ENCODE measurements at places on chromosomes 2 and 18.

DNA sequence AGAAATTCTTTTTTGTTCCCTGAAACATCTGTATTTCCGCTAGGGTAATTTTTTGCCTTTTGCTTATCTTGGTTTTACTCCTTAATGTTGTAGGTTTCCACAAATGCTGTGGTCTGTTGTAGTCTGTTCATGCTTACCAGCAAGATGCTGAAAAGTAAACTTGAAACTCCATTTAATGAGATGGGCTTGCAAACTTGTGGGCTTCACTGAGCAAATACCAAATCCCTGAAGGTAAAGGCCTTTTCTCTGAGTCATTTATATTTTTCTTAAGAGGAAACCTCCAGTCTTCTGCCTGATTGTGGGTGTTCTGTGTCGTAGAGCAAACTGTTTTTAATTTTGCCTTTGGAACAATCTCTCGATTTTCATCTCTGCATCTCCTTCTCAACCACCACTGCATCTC, 9.3 kb downstream of the SP140 start:
- no peak for DNase-seq

GRCh38 chr2:41878716-41879234, 169.0 kb upstream of the PKDCC start:
- DNase-seq, result no peak

DNA sequence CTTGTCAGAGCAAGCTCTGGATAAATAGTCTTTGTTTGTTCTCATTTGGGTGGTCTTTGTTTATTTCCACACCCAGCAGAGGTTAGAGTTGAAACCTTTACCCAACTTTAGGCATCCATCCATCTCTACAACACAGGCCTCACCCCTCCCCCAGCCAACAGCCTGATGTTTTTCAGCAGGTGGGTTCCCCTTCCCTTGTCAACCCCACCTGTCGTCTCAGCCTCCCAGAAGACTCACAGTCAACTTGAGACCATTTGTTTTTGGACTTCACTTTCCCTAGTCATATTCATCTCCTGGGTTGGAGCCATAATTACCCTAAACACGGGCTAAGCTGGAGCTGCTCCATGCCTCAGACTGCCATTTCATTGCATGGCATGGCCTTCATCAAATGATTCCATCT, 31.7 kb upstream of the IL36G start:
- DNase-seq, result no peak

- no peak for DNase-seq
These were observed 111.6 kb upstream of the TACR1 start for GRCh38 chr2:75310876-75311275.

- no peak for DNase-seq
These were observed 1.1 kb upstream of the ANKRD30B start for GRCh38 chr18:14746897-14747296.

DNA sequence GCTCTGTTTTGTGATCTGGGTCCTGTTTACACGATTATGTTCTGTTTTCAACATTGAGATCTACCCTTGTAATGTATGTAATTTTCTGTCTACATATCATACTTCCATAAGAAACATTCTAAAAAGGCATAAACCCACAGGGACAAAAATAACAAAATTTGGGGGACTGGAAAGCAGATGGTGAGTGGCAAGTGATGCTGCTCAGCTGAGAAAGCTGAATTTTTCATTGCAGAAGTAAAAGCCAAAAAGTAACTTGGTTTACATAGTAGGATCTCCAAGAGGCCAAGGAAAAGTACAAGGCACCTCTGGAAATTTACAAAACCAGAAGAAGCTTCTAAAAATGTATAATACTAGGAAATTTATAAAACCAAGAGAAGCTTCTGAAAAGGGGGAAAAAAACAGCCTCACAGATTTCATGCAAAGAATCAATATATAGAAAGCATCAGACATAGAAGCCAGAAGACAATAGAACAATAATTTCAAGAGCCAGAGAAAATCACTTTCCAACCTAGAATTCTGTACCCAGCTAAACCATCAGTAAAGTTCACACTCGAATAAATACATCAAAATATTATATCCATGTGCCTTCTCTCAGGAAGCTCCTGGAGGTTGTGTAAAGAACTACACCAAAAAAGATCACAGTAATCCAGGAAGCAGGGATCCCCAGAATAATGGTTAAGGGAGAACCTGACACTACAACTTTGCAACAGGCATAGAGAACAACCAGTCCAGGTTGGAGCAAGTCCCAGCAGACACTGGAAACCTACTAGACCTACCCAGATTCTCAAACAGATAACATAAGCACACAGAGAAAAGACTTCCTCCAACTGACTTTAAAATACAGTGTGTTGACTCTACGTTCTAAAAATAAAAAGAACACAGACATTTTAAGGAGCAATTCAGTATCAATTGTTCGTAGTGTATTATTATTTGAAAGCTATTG, 401.7 kb upstream of the HS6ST1 start:
- DNase-seq, result no peak

DNA sequence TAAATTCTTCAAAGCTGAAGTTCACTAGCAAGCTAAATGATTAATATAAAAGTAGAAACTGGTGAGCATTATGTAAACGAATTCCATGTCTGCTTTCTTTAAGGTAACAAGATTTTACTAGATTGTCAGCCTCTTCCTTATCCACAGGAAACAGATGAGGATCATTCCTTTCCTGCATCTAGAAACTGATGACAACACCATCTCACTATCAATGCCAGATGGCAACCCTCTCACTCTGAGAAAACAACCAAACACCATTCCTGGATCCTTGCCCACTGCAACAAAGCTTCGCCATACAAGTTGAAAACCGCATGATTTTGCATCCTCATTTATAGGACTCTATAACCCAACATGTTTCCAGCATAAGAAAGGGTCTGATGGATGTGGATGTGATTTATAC, 122.9 kb downstream of the ZNF521 start:
- DNase-seq, result no peak

DNA sequence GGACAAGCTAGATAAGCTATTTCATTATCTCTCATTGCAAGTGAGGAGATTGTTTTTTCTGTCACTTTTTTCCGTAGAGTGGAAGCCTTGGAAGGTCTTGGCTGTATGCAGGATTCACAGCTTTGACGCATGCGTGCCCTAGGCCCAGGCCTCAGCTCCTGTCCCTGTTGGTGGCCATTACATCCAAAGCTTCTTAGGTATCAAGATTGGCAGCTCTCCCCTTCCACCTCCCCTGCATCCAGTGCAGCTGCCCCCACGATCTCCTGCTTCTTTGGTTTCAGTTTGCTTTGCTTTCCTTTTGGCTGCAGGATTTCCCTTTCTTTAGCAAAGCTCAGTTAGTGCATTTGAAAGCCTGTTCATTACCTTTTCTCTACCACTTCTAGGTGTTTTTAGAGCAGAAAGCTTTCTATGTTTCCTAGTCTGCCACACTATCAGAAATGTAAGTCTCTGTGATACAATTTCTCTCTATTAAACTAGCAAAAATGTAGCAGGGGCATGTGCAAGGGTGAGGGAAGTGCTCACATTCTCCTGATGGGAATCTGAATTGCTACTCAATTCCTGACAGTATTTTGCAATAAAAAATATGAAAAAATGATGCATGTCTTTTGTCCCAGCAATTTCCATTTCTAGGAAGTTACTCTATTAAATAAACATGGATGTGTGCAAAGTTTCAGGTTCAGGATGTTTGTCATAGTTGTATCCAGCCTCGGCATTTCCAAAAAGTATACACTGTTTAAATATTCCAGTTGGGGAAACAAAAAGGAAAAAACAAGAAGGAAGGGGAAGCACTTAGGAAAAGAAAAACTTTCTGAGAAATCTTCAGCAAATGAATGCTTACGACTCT, 91.2 kb downstream of the LIPG start:
- no peak for DNase-seq

DNA sequence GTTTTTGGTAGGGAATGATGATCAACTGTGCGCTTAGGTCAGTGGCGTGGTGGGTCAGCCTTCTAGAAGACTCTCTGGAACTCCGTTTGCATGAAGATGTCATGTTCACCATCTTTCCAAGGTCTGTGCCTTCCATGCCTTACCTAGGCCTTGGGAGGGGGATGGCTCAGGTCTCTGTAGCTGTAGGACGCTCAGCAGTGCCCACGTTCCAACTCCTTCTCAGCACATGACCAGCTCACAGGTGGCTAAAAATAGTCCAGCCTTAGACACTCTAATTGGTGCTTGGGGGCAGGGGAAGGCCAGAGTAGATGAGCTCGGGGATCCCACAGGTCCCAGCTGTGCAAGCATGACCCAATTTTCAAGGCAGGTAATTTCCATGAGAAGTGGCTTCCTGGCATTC, 42.3 kb upstream of the TEX51 start:
- no peak for DNase-seq

GRCh38 chr2:74107071-74107470, 40.6 kb downstream of the BOLA3 start:
- DNase-seq, result no peak

DNA sequence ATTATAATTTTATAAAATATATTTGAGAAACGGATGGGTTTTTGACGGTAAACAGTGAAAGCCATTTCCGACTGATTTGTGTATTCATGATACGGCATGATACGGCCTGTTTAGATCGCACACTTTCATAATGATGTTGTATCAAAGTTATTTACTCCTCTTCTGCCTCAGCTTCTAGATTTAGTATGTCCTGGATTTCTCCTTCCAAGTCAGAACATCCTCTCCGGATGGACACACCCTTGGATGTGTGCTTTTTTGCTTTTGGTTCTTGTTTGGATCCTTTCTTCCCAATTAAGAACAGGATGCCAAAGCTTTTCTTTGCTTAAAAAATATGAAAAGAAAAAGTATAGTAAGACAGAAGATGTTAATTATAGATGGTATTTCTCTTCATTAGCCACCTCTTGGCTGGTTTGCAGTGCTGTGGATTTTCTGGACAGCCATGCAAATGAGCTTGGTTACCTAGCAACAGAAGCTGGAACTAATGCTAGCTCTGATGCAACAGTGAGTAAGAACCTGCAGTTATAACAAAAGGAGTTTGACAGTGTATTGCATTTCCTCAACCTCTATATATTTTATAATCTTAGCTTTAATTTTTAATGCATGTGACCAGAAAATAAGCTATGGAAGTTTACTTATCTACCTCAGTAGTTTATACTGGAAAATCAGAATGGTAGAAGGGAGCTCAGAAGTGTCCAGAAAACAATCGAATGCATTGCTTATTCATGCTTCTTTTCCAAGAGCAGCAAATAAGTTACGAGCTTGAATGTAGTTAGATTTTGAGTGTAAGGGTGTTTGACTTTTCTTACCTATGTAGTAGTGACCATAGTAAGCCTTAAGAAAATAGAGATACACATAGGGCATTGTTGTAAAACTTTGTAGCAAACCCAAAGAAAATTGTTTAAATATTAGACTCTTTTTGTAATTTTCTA, 27.9 kb downstream of the RMND5A start:
- no peak for DNase-seq

GRCh38 chr2:226793646-226794045, 6.0 kb downstream of the IRS1 start:
- no peak for DNase-seq

- DNase-seq, result no peak
These were observed 73.7 kb downstream of the LRATD1 start for GRCh38 chr2:14706201-14706600.

GRCh38 chr2:42706836-42707235, 57.1 kb downstream of the OXER1 start:
- no peak for DNase-seq

DNA sequence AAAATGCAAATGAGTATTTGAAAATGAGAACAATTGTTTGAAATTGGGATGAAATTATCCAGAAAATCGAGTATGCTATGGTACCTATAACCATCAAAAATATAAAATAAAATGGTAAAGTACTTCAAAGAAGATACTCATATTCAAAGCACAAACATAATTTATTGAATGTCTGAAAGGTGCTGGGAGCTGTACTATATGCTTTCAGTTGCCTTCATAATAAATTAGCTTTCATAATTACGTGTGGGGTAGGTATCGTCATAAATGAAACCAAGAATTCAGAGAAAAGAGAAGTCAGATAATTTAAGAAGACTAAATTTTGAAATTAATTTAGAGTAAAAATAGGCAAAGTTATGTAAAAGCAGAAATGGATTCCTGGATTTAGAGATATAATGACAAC, 721.9 kb upstream of the ACVR2A start:
- no peak for DNase-seq

- DNase-seq, result no peak
These were observed 30.1 kb upstream of the GRB14 start for GRCh38 chr2:164651361-164651760.

GRCh38 chr2:23456396-23456795, 71.4 kb downstream of the KLHL29 start:
- DNase-seq, result no peak

- DNase-seq, result no peak
These were observed 263.9 kb downstream of the ALPK2 start for GRCh38 chr18:58364876-58365528.

- DNase-seq, result no peak
These were observed 3.8 kb downstream of the DCC start for GRCh38 chr18:52343731-52344340.

DNA sequence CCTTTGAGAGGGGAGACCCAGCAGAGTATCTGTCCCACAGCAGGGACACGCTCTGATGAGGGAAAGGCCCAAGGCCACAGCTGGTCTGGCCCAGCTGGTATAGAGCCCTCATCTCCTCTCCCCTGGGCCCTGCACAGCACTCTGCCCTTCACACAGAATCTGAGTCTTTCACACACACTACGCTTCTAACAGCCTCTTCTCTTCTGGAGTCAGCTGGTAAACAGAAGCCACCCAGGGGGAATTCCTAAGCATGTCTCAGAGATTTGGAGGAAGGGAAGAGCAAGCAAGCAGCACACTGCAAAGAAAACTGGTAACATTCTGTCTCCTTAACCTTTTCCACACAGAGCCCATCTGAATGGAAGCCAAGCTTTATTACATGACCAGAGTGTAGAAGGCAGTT, 121.1 kb upstream of the ACAA2 start:
- DNase-seq, result no peak

- DNase-seq, result no peak
These were observed 34.3 kb downstream of the MSH2 start for GRCh38 chr2:47437287-47437686.

- DNase-seq, result no peak
These were observed 589.9 kb downstream of the XIRP2 start for GRCh38 chr2:167478196-167478595.

- no peak for DNase-seq
These were observed 120.4 kb downstream of the SLC5A7 start for GRCh38 chr2:108106731-108107130.

DNA sequence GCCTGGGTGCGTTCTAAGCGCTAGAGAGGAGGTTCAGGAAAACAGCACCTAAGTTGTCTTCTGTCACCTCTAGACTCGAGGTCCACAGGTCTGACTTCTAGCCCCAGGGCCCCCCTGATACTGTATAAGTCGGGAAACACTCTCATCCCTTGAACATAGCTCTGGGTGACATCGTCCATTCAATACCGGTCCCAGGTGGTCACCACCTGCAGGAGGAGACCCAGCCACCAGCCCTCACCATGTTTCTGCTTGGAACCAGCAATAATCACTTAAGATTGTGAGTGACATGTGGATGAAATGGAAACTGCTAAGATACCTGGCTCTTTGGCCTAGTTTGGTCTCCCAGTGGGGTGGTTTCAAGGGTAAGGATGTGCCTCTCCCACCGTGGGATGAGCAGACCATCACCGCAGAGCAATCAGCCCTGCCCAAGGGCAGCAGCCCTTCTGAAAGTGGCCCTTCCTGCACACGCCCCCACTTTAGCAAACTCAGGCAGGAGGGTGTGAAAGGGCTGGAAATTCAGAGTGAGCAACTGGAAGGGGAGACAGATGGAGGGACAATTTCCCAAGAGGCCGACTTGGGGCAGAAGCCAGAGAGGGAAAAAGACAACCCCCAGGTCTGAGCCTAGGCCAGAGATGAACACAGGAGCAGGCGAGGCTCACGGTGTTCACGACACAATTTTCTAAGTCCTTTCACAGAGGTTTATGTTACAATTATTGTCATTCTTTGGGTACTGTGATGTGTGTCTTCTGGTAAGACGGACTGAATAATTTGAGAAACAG, 95.2 kb downstream of the ZNF516 start:
- DNase-seq, result no peak

Measured in thymus (tissue), 14 donors.